ENCODE measurements at places on chromosomes 3 and 15.
A peak's percentile ranks its signal among the peaks of the same experiment; 100 is the strongest.

GRCh38 chr15:101207867-101208288 lies 44.0 kb downstream of the CHSY1 start:
- no peak for DNase-seq

DNA sequence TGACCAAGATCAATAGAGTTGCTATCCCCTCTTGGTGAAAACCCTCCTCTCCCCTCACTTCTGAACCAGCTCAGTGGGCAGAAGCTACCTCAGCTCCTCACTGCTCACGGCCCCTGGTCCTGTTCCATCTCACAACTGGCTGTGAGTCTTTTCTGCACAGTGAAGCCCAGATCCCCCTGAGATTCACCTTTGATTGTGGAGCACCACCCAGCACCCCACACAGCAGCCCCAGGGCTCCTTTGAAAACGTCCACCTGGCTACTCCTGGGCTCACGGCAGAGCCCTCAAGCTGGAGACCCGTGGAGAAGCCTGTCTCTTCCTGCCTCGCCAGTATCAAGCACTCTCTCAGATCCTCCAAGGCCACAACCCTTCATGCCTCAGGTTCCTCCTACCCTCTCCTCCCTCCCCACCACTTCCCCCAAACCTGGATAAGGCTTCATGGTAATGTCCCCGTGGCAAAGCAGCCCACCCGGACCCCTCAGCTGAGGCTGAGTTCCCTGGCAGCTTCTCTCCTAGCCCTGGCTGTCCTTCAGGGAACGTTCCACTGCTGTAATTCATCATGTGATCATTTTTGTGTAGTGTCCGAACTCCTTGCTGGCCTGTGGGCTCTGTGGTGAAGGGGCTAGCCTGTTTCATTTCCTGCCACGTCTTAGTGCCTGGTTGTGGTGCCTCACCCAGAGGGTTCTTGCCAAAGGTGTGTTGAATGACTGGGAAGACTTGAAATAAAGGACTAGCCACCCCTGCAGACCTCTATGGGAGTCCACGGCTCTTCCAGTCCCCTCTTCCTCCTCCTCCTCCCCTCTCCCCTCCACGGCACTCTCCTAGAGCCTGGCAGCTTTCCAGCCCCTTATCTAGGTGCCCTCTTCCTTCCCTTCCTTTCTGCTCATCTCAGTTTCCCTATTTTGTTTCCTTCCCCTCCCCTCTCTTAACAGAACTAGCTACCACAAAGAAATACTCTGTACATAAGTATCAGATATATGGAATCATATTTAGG lies 44.5 kb downstream of the KY start:
- DNase-seq = peak; percentile 5

DNA sequence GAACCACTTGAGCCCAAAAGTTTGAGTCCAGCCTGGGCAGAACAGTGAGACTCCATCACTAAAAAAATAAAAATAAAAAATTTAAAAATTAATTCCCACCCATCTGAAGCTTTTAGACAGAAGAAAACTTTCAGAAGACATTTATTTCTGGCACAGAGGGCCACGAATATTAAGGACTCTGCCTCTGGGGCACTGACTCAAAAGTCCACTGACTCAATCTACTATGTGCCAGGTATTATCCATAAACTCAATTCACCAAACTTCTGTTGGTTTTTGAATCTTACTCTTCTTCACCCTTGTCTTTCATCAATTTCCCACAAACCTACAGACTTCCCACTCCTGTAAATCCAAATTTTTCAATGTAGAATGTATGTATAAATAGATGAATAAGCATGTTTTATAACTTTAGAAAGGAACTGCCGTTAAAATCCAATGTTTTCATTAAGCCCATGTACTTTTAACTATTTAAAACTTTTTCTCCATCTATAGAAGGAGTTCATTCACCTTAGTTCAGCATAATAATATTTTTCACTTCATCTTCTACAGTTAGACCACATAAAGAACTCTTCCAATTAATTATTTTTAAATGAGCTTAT lies 19.9 kb downstream of the ATP13A3 start:
- no peak for DNase-seq

DNA sequence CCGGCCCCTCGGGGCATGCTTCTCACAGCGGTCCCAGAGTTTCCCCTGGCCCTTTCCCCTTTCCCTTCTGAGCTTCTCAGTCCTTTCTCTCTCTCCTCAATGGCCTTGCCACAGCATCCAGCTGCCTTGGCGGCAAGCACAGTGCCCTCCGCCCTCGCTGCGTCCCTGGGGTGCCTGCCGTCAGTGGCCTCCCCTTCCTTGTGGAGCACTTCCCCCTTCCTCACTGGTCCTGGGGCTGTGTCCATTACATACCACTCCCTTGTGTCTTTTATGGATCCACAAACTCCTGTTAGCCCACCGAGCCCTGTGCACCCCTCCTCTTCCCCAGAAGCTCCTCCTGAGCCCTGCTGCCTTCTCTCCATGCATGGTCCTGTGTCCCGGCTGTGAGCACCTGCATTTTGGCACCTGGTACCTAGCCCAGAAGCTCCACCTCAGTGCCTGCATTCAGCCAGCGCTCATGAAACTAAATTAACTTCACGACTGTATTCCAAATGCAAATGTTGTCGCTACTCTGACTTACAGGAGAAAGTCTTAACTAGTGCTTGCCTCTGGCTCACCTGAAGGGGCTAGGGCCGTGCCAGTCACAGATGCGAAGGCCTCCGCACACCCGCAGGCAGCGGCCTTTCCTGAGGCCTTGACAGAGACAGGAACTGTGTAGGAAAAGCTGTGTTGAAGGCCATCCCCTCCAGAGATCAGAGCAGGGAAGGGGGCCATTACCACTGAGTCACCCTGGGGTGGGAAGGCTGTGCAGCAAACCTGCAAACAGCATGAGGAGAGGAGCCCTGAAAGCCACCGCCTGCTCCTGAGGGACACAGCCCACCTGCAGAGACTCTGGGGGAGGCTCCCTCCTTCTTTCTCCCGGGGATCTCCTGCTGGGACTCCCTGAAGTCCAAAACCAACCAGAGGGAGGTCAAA lies 19.1 kb upstream of the KLF13 start:
- DNase-seq = no peak

DNA sequence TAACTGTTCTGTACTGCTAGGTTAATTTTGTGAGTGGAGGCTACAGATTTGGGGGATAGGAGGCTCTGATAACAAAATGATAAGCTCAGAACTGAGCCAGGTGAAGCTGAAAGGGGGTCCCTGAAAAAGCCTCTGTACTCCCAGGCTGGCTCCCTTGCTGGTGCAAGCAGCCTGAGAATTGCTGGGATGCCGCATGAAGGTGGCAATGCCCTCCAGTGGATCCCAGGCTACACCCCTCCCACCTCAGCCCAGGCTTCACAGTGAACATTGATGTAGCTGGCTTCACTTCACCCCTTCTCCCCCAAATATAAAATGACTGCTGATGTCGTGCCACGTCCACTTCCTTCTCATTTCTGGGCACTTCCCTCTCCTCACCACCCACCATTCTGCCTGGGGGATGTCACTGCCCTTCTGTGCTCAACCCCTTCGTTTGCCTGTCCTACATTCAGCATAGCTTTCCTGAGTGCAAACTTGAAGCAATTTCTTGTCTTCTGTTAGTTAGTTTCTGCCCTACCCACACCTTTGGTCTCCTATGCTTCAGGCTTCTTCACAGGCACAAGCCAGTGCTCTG lies 9.7 kb upstream of the ARHGEF26 start:
- DNase-seq = no peak

DNA sequence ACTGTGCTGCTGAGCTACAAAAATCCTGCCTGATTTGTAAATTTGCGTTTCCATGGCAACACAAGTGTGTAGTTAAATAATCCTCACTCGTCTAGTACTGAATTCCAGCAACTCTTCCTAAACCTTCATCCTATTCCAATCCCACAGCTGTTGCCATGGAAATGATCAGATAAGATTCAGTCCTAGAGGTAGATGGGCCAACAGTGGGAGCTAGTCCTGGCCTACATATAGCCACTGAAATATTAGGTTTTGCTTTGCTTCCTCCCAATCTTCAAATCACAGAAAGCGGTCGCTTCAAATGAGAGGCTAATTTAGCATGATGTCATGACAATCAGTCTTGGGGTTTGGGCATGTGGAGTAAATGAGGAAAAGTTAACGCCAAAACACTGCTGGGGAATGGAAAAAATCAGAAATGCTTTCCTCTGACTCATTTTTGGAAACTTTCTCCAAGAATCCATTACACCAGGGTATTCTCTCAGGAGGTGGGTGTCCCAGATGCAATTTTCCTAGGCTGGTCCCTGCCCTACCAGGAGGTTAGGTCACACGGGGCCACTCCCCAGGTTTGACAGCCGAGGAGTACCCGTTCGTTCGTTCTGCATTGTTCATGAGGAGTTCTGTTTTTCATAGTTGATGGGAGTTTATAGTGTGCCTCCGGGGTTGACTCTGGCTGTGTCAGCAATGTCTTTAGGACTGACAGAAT lies 159.2 kb upstream of the SLCO3A1 start:
- no peak for DNase-seq

- DNase-seq = no peak
Measured at GRCh38 chr15:69794645-69795469, 302.9 kb downstream of the TLE3 start.

GRCh38 chr3:5181469-5182141 lies 5.9 kb upstream of the EDEM1 start:
- DNase-seq = no peak

DNA sequence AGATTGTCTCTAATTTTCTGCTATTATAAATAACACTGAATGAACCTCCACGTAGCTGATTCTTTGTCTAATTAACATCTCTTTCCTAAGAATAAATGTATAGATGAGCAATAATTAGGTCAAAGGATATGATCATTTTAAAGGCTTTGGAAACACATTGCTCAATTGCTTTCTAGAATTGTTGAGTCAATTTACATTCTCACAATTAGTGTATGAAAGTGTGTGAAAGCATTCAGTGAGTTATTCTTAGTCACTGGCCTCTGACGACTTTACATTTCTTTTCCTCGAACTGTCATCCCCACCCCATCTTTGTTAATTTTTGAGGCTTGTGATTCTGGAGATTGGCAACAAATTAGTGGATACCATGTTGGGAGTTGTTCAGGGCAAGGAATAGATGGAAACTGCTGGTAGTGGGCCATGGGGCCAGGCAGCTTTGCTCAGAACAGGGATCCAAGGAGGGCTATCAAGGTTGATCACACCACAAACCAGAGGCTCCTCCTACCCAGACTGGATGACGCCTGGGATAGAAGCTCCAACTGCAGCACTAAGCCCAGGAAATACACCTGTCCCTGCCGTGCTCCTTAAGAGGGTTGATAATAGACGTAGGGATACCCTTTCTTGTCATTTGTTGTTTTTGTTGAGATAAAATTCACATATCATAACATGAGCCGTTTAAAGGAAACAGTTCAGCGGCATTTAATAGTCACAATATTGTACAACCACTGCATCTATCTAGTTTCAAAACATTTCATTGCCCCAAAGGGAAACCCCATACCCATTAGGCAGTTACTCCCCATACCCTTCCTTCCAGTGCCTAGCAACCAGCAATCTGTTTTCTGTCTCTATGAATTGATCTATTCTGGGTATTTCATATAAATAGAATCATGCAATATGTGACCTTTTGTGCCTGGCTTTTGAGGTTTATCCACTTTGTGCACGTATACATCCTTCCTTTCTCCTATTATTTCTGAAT lies 27.9 kb downstream of the EIF1B start:
- no peak for DNase-seq

DNA sequence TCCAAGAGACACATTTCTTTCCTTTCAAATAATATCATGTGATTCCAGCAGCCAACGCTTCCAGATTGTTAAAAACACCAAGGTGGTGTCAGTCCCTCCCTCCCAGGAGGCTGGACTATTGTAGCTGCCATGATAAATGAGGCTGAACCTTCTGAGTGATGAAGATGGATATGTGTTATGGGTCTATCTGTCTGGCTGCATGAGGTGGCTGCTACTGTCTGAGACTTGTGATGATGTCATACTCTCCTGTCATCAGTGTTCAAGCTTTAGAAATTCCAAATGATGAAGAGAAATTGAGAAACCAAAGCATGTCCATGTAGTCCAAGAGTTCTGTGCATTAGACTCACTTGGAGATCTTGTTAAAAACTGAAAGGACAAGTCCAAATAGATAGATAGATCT lies 683.0 kb downstream of the NTRK3 start:
- DNase-seq = no peak

DNA sequence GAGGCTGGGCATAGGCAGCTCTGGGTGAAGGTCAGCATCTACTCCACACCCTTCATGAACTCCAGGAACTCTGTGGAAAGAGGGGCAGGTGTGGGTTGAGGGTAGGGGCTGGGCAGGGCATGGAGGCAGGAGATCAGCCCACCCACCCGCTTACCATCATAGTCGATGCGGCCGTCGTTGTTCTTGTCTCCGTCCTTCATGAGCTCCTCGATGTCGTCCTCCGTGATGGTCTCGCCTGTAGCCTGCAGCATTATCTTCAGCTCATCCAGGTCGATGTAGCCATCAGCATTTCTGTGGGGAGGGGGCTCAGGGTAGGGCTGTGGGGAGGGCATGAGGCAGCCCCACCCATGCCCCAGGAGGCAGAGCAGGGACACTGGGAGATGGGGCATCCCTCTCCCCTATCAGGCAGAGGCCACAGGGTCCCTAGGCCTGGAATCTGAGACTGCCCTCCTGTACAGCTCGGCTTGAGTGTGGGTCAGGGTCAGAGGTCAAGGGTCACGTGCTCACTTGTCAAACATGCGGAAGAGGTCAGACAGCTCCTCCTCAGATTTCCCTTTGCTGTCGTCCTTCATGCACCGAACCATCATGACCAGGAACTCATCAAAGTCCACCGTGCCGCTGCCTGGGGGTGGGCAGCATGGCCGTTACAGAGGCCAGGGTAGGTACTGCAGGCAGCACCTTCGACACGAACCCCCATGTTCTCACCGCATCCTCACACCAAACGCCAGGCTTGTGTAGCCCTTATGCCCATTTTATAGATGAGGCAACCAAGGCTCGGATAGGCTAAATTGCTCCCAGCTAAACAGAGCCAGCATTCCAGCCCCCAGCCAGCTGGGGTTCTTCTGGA lies 2.4 kb downstream of the TNNC1 start:
- no peak for DNase-seq

GRCh38 chr3:38257583-38257982 lies 8.0 kb upstream of the SLC22A13 start:
- DNase-seq = no peak

- no peak for DNase-seq
Measured at GRCh38 chr15:72706266-72706665, 20.3 kb downstream of the BBS4 start.

Measured in NCI-H510A treated with DMSO at 0.1 percent for 48 hours (cell line).